ENCODE measurements at places on chromosomes 7 and 10.

GRCh38 chr10:12841826-12842225, 159.7 kb downstream of the CCDC3 start:
- DNase-seq, result no peak

DNA sequence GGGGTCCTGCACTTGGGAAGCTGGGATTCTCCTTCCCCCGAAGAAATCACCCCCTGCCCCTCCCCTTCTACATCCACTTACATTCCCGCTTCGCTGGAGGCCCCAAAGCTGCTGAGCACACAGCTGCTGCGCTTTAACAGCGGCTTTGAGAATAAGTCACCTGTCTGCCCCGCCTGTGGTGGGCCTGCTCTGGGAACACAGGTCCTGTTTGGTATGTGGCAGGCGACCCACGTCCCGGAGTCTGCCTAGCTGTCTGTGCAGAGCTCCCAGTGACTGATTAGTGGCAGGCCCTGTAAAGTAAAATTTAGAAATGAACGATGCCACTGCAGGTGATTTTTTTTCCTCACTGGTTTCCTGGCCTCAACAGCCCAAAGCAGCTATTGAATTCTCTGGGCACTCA, 47.0 kb downstream of the CDH23 start:
- DNase-seq, result no peak

DNA sequence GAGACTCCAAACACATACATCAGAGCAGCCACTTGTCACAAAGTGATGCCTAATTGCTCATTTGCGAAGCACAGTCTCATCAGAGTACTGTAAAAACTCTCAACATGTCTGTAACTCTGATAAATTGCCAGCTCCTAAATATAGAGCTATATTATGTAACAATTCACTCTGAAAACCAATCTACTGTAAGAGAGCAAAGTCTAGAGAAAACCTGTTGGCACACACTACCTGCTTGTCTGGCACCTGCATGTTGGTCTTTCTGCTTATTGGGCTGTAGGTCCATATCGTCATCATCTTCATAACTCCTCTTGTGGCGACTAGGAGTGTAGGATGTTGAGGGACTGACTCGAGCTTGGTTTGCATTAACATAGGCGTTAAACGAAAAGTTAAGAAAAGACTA, 19.8 kb downstream of the MCMBP start:
- no peak for DNase-seq

GRCh38 chr7:114180556-114181266, 233.9 kb upstream of the FOXP2 start:
- DNase-seq, result no peak

DNA sequence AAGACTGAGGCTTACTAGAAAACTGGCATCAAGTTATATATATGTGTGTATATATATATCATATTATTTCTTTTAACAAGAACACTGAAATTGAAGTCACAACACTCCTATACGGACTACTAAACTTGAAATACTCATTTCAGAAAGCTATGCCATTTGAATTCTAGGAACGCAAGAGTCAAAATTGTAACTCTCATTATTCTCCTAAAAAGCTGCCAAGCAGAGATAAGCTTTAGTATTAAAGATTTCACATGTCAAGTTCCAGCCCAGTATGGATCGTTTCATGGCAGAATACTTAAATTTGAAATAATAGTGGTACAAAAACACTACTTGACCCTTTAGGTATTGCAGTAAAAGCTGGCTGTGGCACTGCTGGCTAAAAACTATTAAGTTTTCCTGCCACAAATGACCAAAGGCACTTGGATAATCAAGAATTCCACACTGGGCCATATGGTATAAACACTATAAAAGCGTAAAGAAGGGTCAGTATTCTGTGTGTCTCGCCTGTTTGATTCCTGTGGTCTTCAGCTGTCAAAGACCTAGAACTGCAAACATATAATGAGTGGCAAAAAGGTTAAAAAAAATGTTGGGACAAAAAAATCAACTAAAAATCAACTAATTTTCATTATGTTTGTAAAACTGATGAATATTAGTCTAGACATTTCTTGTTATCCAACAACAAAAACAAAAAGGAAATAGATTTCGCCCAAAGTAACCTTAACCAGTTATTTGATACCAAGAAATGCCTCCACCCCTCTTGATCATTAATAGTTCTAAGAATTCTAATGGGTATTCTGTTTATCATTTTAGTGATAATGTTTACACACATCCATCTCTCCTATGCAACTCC, 2.4 kb downstream of the CCDC71L start:
- DNase-seq, result no peak

Measured in stimulated activated CD4-positive, alpha-beta T cell treated with anti-CD3 and anti-CD28 coated beads, Interleukin-4, amount 100 ng/mL, for 1 hour (primary cell).